ENCODE measurements at places on chromosomes 2 and 18. TPM values are rescaled to one million over a fixed set of nuclear protein-coding genes. Genes with fewer than 3 reads are reported as not detected.

DNA sequence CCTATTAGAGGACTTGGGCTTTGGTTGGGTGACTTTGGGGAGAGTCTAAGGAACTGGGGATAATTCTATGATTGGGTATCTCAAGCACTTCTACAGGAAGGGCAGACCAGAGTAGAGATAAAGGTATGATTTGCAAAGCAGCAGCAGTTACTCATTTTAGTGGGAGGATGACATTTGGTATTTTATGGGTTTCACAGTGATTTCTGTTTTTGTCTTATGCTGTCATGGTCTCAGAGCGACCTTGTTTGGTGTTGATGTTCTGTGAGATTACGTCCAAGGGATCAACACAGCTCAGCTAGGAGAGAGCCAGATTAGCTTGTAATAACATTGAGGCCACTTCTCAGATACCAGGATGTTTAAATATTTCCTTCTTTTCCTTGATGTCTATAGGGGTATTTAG, 18.2 kb downstream of the TTR start:
- H3K27me3 ChIP-seq: no peaks in the 10 kb centered on the region
- H3K36me3 ChIP-seq: no peaks in the 10 kb centered on the region
- H3K4me1 ChIP-seq: no peaks in the 10 kb centered on the region

Gene ALLC
- total RNA-seq: not detected

GRCh38 chr2:155852156-155852555, 480.4 kb downstream of the NR4A2 start:
- no peak overlapping the region for H3K4me3 ChIP-seq
- H3K27me3 ChIP-seq: no peaks in the 10 kb centered on the region
- no peaks in the 10 kb centered on the region for H3K4me1 ChIP-seq
- H3K27ac ChIP-seq: no peak overlapping the region
- no peaks in the 10 kb centered on the region for H3K36me3 ChIP-seq
- DNase-seq: no peak

DNA sequence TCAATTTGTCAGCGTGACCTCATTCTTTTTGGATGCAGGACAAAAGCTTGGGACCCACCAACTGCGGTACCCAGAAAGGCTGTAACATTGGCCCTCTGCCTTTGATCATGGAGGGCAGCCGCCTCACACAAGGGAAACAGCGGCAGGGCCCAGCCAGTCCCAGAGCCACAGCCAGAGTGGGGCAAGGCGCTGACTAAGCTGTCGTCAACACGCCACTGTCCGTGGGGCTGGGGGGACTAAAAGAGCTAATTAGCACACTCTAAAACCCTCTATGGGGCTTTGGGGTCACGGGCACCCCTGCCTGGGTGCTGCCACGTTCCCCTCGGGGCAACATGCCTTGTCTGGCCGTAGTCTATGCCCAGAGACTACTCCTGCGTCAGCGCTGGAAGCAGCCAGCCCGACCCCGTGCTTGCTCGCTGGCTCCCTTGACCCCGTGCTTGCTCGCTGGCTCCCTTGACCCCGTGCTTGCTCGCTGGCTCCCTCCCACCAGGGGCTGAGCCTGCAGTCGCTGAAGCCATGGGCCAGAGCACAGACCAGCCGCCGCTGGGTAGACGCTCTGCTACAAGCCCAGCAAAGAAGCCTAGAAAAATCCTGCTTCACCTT, 598.4 kb downstream of the MBD2 start:
- no peak overlapping the region for H3K27ac ChIP-seq
- no peak for DNase-seq

DNA sequence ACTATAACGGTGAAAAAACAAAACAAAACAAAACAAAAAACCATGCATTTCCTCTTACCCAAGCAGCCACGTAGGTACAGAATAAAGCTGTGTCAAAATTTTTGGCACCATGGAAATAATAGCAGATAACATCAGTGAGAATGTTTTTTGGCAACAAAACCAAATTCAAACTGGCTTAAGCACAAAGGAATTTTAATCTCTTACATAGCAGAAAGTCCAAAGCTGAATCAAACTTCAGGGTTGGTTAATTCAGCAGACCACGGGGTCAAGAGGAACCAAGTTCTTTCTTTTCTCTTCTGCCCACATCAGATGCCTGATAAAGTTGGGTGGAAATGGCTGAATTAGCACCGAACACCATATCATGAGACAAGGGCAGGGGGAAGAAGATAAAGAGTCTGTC, 129.5 kb downstream of the PAX3 start:
- H3K36me3 ChIP-seq: no peaks in the 10 kb centered on the region
- H3K27ac ChIP-seq: no peak overlapping the region
- H3K4me3 ChIP-seq: no peak overlapping the region
- H3K27me3 ChIP-seq: no peaks in the 10 kb centered on the region
- no peaks in the 10 kb centered on the region for H3K4me1 ChIP-seq

- H3K4me3 ChIP-seq: no peak overlapping the region
- DNase-seq: no peak
- no peaks in the 10 kb centered on the region for H3K36me3 ChIP-seq
- no peaks in the 10 kb centered on the region for H3K4me1 ChIP-seq
Measured at GRCh38 chr18:46362533-46362932, 258.3 kb downstream of the HAUS1 start.

- H3K36me3 ChIP-seq: no peaks in the 10 kb centered on the region
- H3K27me3 ChIP-seq: no peaks in the 10 kb centered on the region
- peak; percentile 6 for DNase-seq
- no peak overlapping the region for H3K27ac ChIP-seq
Measured at GRCh38 chr2:48227617-48228344, 302.2 kb upstream of the STON1 start.

DNA sequence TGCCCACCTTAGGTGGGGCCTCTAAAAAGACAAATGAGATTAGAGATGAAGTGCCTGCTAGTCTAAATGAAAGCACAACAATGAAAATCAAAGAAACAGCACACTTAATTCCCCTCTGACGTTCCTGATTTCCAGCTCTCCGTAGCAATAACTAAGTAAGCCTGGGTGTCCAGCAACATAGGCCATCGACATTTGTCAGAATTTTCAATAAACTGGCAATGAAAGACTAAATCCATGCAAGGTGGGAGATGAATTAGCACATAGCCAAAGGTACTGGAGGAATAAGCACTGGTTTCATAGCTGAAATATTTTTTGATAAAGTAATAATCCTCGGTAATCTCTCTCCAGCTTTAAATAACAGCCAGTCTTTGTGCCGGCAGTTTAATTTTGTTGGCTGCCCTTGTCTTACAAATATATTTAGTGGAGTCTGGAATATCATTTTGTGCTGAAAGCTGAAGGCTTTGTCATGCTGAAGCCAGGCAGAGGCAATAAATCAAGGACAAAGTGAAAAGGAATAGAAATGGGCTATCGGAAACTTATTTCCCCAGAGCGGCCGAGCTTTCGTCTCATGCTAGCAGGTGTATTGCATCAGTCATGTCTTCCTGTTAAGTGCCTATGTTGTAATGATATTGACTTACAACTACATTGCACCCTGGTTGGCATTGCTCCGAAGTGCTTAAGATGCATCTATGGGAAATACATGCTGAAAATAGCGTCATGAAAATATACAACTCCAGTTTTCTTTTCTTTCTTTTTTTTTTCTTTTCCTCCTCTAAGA, 790.1 kb downstream of the CNTNAP5 start:
- no peak for DNase-seq
- no peak overlapping the region for H3K27ac ChIP-seq
- no peaks in the 10 kb centered on the region for H3K27me3 ChIP-seq
- H3K36me3 ChIP-seq: no peaks in the 10 kb centered on the region
- H3K4me1 ChIP-seq: no peaks in the 10 kb centered on the region
- H3K4me3 ChIP-seq: no peak overlapping the region

- DNase-seq: no peak
- no peaks in the 10 kb centered on the region for H3K4me1 ChIP-seq
- H3K36me3 ChIP-seq: no peaks in the 10 kb centered on the region
- no peak overlapping the region for H3K27ac ChIP-seq
- no peaks in the 10 kb centered on the region for H3K27me3 ChIP-seq
- H3K4me3 ChIP-seq: no peak overlapping the region
Measured at GRCh38 chr2:235138339-235138738, 186.5 kb downstream of the SH3BP4 start.

DNA sequence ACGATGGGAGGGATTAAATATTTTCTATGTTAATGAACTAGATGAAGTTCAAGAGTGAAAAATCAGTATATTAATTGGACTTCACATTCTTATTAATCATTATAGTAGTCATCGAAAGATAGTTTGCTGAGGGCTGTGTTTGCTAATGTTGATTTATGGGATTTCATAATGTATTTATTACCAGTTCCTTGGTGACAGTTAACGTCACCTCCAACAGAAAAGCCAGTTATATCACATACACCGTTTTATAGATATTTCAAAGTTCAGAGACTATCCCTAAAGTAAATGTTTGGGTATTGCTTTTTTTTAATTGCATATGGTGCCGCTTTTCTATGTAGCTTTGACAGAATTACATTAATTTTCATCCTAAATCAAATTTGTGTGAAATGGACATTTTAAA, 49.4 kb upstream of the SP5 start:
- no peaks in the 10 kb centered on the region for H3K36me3 ChIP-seq
- DNase-seq: no peak
- H3K27me3 ChIP-seq: no peaks in the 10 kb centered on the region
- no peak overlapping the region for H3K27ac ChIP-seq

DNA sequence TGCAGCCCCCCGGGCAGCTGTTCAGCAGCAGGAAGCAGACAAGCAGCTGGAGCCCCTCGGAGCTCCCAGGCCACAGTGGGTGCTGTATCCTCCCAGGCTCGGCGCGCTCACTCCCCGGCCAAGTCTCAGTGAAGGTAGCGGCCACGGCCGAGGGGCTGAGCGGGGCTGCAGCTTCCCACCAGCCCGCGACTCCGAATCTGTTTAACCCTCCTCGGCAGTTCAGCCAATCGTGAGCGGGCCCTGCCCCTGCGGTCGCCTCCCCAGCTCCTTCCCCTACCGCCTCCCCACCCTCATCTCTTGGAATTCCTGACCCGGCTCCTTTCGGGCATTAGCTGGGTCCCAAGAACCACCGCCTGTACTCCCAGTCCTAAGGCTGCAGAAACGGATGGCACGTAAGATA, at the start of gene RESP18:
Gene RESP18, minus strand, starts transcription at position 203 of the 400 bp plus-strand sequence.
- no peaks in the 10 kb centered on the region for H3K36me3 ChIP-seq
- DNase-seq: no peak
- no peak within 1 kb of the TSS for H3K4me3 ChIP-seq
- no peak within 1 kb of the TSS for H3K27ac ChIP-seq

Gene EGR4
- total RNA-seq: under 0.01 TPM

Gene RNU2-63P
- total RNA-seq: 268 TPM

DNA sequence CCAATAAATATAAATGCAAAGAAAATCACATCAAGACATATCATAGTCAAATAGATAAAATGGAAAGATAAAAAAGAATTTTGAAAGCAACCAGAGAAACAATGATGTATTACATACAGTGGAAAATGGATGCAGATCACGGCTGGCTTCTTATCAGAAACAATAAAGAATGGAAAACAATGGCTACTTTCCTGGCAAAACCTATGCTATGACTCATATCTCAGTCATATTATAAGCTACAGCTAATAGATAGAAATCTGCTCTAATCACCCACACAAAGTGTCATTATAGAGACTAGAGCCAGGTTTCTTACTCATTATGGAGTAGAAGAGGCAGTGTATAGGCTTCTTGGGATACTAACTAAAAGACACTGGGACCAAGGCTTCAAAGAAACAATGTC, 93.5 kb upstream of the TACR1 start:
- no peaks in the 10 kb centered on the region for H3K36me3 ChIP-seq
- peaks cover 2% of the 10 kb centered on the region for H3K4me1 ChIP-seq
- no peaks in the 10 kb centered on the region for H3K27me3 ChIP-seq

- H3K27me3 ChIP-seq: no peaks in the 10 kb centered on the region
- peak; percentile 95 for DNase-seq
- H3K27ac ChIP-seq: peak overlapping the region; percentile 97
- peaks cover 23% of the 10 kb centered on the region for H3K4me1 ChIP-seq
Measured at GRCh38 chr2:28583899-28584553, 88.2 kb downstream of the PLB1 start.

DNA sequence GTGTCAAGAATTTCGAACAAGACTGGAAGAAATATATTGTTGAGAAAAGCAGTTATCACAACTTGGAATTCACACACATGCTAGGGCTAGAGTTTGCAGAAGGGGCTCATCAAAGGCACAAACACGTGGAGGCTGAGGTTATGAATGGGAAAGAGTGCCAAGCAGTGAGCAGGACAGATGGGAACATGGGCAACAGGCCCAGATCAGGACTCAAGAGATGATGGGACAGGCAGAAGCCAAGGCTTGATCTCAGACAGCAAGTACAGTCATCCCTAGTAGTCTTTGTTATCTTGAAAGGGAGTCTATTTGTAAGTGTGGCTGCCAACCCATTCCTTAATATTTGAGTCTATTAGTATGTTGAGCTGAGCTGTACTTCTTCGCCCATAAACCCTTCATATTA, 22.2 kb upstream of the EPC2 start:
- H3K4me3 ChIP-seq: no peak overlapping the region
- H3K27ac ChIP-seq: no peak overlapping the region
- H3K27me3 ChIP-seq: peaks cover 4% of the 10 kb centered on the region

DNA sequence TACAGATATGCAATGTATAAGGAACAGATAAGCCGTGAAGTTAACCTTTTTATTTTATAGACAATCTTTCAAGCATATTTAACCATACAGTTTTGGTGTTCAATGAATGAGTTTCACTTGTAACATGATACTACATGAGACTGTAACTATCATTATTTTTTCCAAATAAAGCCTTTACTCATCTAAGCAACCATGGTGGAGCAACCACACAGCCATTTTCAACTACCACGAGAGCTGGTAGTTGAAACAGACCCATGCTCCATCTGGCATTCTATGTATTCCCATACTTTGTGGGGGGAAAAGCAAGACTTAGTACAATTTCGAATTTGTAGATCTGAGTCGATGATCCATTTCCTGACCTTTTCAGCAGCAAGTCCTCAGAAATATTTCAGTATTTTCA, 159.3 kb upstream of the RND3 start:
- peaks cover 9% of the 10 kb centered on the region for H3K4me1 ChIP-seq
- DNase-seq: peak; percentile 30
- no peak overlapping the region for H3K4me3 ChIP-seq
- H3K27me3 ChIP-seq: no peaks in the 10 kb centered on the region
- H3K36me3 ChIP-seq: no peaks in the 10 kb centered on the region
- H3K27ac ChIP-seq: no peak overlapping the region
